Fibroblast of the aortic adventitia (primary cell): ENCODE measurements at places on chromosomes 12 and 14.

GRCh38 chr14:75295491-75296345 lies 17.1 kb downstream of the FOS start:
- peak; percentile 73 for DNase-seq

- peak; percentile 95 for DNase-seq
These were observed 77.7 kb downstream of the ARF6 start for GRCh38 chr14:49970474-49971147.

- no peak for DNase-seq
These were observed 75.1 kb downstream of the NRXN3 start for GRCh38 chr14:78245238-78245637.

DNA sequence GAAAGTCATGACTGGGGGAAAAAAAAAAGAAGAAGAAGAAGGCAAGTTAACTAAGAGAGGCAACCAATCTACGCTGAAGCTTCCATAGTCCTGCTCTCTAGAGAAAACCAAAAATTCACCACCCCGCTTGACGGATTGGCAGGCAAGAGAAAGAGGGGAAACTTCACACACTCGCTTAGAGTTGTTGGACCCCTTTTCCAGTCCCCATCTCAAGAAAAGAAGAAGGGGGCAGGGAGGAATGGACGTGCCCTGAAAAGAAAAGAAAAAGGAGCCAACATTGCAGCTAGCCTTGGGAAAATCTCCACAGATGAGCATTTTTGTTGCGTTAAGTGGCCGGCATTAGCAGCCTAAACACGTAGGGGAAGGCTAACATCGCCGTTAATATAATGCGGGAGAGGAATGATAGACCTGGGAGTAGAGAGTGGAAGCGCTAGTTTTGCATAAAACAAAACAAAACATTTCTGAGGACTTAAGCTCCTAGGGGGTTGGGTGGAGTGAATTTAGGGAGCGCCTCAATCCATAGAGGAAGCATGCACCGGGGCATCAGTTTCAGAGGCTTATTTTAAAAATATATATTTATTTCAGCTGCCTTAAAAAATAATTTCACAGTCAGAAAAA lies 11.3 kb upstream of the FOXG1 start:
- DNase-seq: no peak

GRCh38 chr14:33964599-33965317 lies 13.9 kb upstream of the EGLN3 start:
- DNase-seq: no peak

- no peak for DNase-seq
These were observed 82.9 kb downstream of the CHGA start for GRCh38 chr14:93005838-93006237.

- no peak for DNase-seq
These were observed 7.0 kb upstream of the RPS26 start for GRCh38 chr12:56034586-56035332.

- DNase-seq: no peak
These were observed 11.7 kb upstream of the OASL start for GRCh38 chr12:121050725-121051124.

- DNase-seq: no peak
These were observed 91.3 kb downstream of the NINJ2 start for GRCh38 chr12:571795-572531.

DNA sequence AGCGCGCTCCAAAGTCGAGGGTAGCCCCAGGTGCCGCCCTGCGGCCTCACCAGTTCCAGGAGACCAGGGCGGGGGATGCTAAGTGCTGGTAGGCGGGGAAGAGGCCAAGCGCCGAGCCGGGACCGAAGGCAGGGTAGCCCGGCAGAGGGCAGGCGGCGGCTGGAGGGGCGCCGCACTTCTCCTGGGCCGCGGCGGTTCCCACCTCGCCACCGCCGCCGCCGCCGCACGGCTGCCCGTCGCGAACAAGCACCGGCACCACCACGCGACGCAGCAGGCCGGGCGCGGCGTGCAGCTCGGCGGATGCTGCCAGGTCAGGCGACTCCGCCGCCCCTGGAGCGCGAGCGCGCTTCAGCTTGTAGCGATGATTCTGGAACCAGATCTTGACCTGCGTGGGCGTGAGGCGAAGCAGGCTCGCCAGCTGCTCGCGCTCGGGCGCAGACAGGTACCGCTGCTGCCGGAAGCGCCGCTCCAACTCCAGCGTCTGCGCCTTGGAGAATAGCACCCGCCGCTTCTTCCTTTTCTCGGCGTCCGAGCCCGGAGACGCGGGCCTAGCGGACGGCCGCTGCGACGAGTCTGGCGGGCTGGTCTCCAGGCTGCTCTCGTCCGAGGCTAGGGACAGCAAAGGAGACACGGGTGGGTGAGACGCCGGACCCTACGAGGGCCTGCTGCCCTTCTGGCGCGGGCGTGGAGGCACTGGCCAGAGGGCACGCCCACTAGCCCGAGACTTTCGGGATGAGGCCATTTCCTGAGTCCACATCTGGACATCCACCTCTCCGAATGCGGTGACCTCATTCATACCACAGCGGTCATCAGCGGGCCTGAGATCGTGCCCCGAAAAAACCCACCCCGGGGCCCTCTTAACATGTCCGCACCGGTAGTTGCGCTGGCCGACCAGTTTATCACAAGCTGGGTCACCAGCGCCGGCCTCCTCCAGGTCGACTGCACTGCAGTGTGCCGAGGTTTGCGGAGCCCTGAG lies 1.3 kb downstream of the NKX2-8 start:
- peak; percentile 16 for DNase-seq

GRCh38 chr12:132129007-132129406 lies 15.1 kb downstream of the DDX51 start:
- DNase-seq: no peak

- peak; percentile 94 for DNase-seq
These were observed 12.1 kb upstream of the LRP6 start for GRCh38 chr12:12278899-12279298.

- peak; percentile 10 for DNase-seq
These were observed 24.3 kb upstream of the PCNX1 start for GRCh38 chr14:70882776-70883492.

- no peak for DNase-seq
These were observed 44.5 kb upstream of the AP4S1 start for GRCh38 chr14:30980980-30981379.

DNA sequence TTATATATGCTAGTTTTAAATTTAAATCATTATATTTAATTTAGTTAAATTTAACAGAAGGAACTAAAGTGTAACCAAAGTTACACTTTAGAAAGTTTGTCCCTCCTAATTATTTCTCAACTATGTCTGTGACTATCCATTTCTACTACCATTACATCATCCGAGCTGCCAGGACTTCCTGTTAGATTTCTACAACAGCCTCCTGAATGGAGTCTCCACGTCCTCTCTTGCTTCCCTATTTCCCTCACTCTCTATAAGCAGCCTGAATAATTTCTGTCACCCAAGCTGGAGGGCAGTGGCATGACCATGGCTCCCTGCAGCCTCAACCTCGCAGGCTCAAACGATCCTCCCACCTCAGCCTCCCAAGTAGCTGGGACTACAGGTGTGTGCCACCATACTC lies 84.1 kb downstream of the TTC7B start:
- DNase-seq: no peak

- DNase-seq: peak; percentile 46
These were observed 437.7 kb upstream of the FAR2 start for GRCh38 chr12:28711421-28711820.

DNA sequence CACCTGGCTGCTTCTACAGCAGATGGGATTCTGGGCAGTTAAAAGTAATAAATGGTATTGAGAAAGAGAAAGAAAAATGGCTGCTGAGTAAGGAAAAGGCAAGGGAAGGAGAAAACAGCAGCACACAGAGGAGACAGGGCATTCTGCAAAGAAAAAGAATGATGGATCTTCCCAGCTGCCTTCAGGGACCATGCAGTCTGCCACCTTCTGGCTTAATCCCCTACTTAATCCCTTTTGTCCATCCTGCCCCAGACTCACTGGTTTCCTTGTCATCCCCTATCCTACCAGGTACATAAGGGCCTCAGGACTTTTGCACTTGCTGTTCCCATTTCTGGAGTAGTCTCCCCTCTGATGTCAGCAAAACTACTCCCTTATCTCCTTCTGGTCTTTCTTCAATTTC lies 107.6 kb downstream of the GAS2L3 start:
- DNase-seq: no peak

- no peak for DNase-seq
These were observed 26.3 kb upstream of the ULK1 start for GRCh38 chr12:131867891-131868675.

- no peak for DNase-seq
These were observed 253.9 kb upstream of the MDGA2 start for GRCh38 chr14:47929334-47929733.

DNA sequence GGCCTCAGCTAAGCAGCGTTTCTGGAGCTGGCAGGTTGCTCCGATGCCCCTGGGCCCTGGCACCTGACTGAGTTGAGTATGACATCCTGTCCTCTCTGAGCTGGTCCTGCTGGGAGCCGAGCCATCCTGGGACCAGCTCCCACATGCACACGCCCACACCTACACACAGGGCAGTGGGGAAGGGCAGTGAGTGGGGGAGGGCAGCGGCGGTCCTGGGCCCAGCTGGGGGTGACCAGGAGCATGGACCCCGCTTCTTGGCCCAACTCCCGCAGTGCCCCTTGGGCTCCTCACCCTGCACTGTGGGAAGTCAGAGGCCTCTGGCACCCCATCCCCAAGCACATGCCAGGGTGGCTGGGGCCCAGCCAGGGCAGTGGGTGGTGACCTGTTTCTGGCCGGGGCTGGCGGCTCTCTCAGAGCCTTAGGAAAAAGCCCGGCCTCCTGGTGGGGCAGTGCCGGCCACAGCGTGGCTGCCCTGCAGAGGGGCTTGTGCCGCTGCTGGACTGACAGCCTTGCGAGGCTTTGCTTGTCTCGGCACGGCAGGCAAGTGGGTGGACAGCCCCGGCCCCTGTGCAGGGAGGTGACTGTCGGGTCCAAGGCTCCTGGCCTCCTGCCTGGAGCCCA lies 5.9 kb upstream of the CRIP2 start:
- DNase-seq: no peak

- no peak for DNase-seq
These were observed 240.4 kb downstream of the ASCL1 start for GRCh38 chr12:103197725-103198388.

- no peak for DNase-seq
These were observed 745.8 kb downstream of the SLC6A15 start for GRCh38 chr12:84166812-84167211.

GRCh38 chr12:28759333-28759732 lies 389.7 kb upstream of the FAR2 start:
- peak; percentile 15 for DNase-seq

DNA sequence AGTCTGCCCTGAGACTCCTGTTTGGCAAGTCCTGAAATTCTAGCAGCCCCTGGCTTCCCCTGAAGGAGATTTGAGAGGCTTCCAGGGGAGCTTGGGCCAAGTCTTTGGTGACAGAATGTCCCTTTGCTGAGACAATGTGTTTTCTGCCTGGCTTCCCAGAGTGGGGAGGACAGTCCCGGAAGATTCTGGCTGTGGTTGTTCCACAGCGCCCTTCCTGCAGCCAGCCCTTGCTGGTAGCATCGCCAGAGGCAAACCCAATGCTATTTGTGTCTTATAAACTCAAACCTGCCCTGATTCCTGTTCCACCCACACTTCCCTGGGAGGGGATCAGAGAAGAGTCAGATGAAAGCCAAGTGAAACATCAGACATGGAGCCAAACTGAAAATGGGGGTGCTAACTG lies 56.4 kb upstream of the OAS1 start:
- DNase-seq: no peak

- peak; percentile 26 for DNase-seq
These were observed 10.2 kb upstream of the YARS2 start for GRCh38 chr12:32765906-32766305.

GRCh38 chr12:10235761-10236631 lies 23.3 kb downstream of the GABARAPL1 start:
- DNase-seq: peak; percentile 51

GRCh38 chr12:89846473-89847055 lies 137.9 kb upstream of the ATP2B1 start:
- no peak for DNase-seq

DNA sequence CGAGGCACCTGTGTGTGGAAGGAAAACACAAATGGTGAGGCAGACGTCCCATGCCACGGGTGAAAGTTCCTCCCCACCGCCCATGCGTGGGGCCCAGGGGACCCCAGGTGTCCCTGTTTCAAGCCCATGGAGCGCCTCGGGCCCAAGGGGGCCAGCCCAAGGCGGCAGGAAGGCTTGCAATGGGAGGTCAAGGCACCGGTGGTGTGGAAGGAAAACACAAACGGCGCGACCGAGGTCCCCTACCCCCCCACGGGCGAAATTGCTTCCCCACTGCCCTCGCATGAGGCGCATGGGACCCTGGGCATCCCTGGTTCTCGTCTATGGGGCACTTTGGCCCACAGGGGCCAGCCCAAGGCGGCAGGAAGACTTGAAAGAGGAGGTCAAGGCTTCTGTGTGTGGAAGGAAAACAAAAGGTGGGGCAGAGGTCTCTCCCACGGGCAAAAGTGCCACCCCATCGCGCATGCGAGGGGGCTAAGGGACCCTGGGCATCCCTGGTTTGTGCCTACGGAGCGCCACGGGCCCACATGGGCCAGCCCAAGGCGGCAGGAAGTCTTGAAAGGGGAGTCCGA lies 379.4 kb downstream of the ALG10 start:
- no peak for DNase-seq

- DNase-seq: peak; percentile 71
These were observed 3.2 kb downstream of the C14orf132 start for GRCh38 chr14:96042248-96042930.

DNA sequence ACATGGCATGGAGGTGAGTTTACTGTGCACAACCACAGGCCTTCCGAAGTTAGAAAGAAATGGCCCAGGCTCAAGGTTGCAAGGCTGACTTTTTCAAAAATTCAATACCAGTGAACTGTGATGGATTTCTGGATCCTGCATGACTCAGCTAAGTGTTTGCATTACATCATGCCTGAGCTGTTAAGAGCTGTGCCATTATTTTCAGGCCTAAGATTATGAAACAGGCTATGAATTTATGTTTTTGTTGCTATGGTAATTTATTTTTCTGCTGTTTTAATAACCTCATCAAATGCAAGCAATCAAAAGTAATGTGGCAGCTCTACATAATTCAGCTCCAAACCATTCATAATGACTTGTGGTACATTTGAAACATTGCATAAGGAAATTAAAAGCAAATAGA lies 457.7 kb upstream of the TMEM132C start:
- DNase-seq: peak; percentile 90

GRCh38 chr12:96814200-96814599 lies 92.9 kb upstream of the NEDD1 start:
- no peak for DNase-seq

GRCh38 chr12:13074396-13075117 lies 28.9 kb downstream of the GSG1 start:
- peak; percentile 57 for DNase-seq

- DNase-seq: no peak
These were observed 12.0 kb downstream of the MEG3 start for GRCh38 chr14:100837805-100838350.

GRCh38 chr12:56129206-56129941 lies 1.3 kb downstream of the ESYT1 start:
- peak; percentile 35 for DNase-seq

DNA sequence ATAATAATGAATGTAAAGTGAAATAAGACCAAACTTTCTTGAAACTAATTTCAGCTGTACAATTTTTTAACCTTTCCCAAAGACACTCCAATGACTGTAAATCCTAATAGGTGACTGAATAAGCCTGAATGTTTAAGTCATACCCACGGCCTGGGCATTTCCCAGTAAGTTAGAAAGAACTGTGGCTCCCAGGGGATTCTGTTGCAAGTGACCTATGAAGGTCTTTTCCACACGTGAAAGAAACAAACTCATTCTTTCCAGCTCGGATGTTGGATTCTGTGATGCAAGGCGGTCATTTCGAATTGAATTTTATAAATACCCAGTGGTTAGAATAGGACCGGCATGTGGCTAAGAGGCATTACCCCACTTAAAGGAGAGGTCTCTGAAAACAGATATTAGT lies 1134.4 kb downstream of the GALC start:
- no peak for DNase-seq
